CD4-positive, alpha-beta T cell treated with Interleukin-10 for 1 hour (primary cell): ENCODE measurements at places on chromosomes 1 and 21.

GRCh38 chr1:21077085-21077484 lies 99.6 kb downstream of the EIF4G3 start:
- DNase-seq: no peak

- DNase-seq: no peak
These were observed 40.9 kb downstream of the ALG6 start for GRCh38 chr1:63408331-63408730.

GRCh38 chr1:21069549-21069948 lies 107.1 kb downstream of the EIF4G3 start:
- no peak for DNase-seq

- no peak for DNase-seq
These were observed 90.8 kb downstream of the SMYD3 start for GRCh38 chr1:246416261-246416660.

- peak; percentile 26 for DNase-seq
These were observed at the start of gene FOXD3 for GRCh38 chr1:63322114-63322943. TSS of gene FOXD3 (plus strand) at chr1:63322567. CDS start at chr1:63323059, 492 bp downstream.

DNA sequence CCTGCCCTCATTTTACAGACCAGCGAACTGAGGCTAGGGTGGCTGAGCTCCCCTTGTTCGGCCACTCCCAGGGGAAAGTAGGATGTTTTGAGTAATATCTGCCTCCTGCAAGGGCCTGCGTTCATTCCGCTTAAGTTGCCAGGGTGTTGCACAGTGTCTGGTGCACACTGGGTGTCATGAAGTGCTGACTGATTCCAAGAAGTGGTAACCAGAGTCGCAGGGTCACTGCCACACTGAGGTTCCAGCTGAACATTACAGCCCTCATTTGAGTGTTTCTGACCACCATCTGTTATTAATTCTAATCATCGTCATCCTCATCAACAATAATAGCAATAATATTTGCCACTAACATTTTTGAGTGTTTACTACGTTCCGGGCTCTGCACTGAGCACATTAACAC lies 250.6 kb downstream of the KAZN start:
- DNase-seq: no peak

DNA sequence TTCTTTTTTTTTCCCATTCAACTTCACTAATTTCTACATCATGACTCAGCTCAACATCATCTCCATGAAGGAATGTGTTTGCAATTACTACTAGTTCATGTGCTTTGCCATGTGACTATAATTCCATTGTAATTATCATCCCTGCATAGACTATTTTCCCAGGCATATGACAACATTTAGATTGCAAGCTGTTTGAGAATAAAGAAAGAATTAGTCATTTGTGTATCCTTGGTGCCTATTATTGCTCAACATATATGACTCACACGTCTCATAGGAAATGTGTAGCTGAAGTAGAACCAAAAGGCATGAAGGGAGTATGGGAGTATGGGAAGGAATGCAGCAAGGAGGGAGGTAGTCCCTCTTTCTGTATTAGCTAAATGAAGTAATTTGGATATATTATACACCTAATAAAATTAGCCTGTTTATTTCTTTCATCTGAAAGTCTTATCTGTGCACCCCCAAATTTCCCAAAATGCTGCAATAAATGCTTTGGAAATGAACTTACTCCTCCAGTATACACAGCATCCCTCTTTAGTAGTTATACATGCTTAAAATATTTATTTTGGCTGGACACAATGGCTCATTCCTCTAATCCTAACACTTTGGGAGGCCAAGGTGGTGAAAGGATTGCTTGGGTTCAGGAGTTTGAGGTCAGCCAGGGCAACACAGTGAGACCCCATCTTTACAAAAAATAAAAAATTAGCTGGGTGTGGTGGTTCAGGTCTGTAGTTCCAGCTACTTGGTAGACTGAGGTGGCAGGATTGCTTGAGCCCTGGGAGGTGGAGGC lies 316.9 kb upstream of the ADGRL4 start:
- DNase-seq: no peak

- no peak for DNase-seq
These were observed 24.7 kb downstream of the CD34 start for GRCh38 chr1:207886227-207886626.

DNA sequence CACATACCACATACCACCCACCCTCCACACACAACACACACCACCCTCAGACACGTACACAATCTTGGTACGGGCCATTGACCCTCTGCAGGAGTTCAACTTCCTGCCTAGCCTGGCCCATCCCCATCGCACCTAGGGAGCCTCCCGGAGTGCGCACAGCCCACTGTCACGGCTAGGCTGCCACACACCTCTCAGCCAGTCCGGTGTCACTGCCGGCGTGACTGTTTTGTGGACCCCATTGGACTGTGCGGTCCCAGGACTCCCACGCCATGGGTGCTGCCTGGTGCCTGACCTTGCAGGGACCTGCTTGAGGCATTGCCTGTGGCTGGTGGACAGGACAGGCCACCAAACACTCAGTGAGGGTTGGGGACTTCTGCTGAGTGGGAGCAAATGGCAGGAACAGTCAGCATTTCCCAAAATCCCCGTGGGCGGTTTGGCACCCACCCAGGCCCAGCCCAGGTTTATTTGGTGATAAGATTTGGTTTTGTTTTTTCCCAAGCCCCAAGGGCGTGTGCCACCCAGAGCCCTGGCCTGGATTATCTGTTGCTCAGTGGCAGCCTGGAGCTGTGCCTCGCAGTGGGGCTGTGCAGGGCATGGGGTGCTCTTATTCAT lies 27.7 kb downstream of the RAB7B start:
- no peak for DNase-seq

- peak; percentile 23 for DNase-seq
These were observed 808 bp downstream of the MAP3K21 start for GRCh38 chr1:233328142-233328921.

DNA sequence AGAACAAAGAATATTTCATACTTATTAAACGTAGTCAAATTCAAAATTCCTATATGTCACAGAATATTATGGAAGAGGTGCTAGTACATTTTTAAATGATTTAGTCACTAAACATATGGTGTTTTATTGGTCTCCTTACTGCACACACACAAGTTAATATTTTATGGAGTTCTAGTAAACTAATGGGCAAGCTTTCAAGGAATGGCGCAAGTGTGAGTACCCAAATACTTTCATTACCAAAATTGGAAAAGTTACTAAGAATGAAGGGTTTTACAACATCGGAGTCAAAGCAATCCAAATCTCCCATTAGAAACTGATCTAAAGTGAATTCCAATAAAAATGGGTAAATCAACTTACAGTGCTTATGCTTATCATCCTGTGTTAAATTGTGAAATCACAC lies 921.9 kb downstream of the ADGRL2 start:
- no peak for DNase-seq

DNA sequence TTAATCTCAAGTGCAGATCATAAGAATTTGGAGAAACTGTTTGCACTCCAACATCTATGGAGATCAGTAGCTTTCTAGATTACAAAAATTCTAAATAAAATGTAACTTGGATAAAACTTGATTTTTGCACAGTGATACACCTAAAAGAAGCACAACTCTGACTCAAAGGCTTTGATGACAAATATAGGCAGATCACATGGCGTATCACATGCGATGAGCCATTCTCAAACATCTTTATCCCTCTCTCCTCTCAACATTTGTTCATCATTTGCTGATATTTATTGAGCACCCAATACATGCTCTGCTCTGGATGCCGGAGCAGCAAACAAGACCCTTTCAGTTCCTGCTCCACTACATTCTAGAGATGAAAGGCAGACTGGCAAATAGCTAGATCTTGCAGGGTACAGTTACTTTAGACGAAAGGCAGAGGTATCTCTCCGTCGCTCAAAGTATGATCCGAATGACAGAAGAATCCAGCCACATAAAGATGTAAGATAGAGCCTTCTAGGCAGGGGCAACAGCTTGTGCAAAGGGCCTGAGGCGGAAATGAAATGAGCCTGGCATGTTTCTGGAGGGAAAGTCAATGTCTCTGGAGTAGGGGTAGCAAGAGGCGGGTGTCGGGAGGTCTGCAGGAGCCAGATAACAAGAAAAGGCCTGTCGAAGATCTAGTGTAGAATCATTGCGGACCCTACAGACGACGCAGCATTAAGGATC lies 145.8 kb upstream of the ERRFI1 start:
- no peak for DNase-seq

DNA sequence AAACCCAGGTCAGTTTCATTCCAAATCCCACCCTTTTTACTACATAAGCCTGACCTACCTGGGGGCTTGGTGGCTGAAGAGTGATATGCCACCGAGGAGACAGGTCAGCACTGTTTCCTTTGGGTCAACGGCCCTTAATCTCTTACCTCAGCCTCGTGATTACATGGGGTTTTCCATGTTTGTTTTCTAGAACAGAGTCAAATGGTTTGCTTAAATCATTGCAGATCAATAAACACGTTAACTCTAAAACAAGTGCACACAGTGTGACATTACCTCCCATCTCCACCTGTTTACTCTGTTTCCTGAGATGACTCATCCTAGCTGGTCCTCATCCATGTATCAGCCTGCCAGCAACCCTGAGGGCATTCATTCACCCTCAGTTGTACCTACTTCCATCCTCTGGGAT lies 40.8 kb upstream of the TP53BP2 start:
- DNase-seq: no peak

DNA sequence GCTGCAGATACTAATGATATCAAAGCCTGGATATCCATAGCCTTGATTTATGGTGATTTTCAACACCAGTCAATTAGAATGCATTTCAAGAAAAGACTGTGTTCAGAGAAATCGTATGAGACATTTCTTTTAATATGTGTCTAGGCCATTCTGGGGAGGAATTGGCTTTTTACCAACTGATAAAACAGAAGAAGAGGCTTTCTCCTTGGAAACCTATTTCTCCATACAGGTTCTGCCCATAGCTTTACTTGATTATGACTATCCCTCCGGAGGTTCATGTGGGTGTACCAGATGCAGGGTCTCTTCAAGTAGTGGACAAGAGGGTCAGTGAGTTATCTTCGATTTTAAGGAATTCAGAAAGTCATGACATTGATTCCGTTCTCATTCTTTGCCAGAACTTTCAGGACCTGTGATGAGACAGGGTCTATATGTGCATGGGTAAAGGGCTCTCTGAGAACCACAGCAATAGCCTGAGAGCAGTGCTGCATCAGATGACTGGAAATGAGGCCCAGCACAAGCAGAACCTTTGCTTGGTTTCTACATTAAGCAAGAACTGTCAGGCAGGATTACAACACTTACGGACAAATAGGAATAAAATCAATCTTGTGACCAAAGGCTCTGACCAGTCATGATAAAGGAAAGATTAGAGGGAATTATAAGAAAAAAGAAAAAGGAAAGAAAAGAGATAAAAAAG lies 263.7 kb upstream of the SGIP1 start:
- no peak for DNase-seq

DNA sequence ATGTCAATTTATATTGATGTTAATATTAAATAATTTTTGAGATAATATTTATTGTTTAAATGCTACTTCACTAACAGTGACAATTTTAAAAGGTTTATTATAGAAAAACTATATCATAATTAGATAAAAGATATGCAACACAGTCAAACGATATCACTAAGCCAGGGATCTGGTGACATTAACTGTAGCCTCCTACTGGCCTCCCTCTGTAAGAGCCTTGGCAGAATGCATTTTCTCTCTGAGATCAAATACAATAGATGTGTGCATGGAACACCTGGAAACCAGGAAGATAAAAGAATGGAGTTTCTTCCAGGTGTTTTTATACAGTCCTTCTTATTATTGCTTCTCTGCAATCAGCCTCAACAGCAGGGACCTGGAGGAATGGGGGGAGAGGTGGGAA lies 1762.1 kb downstream of the BRINP3 start:
- DNase-seq: no peak

DNA sequence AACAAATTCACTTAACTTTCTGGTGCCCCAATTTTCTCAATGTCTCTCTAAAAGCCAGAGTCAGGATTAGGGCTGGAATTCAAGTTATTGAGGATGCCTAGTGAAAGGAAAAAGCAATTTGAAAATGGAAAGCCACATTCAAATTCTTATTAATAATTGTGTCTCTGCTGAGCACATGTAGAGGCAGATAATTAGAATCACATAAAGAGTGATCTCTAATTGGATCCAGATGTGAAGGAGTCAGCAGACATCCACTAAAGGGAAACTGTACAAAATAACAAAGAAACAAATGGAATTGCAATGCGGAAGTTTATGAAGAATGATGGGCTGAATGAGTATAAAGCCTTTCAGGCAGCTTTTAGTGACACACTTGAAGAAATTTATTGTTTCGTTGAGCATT lies 482.6 kb downstream of the TTLL7 start:
- no peak for DNase-seq

DNA sequence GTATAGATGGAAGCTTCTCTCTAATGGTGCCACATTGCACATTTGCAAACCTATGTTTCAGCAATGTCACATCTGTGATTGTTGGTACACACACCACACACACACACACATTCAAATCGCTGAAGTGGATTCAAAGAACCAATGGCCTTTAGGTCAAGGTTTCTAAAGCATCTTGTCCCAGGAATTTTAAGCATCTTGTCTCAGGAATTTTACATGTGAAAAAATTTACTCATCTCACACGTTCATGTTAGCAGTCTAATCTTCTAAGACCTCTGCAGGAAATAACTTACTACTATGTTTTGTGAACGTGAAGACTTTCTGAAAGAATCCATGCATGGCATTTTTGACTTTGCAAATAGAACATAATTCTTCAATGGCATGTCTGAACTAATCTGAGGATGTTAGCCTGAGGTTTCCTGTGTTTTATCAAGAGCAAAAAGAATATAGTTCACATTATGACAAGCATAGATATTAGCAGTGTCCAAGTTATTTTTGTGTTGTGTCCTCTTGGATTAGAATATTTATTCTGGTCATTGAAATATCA lies 125.1 kb downstream of the CYYR1 start:
- no peak for DNase-seq

- DNase-seq: no peak
These were observed 54.9 kb upstream of the BACE2 start for GRCh38 chr21:41112740-41113692.

GRCh38 chr1:201570181-201570885 lies 31.4 kb downstream of the NAV1 start:
- DNase-seq: no peak

- no peak for DNase-seq
These were observed 142.8 kb upstream of the RAB4A start for GRCh38 chr1:229128066-229128608.

- DNase-seq: no peak
These were observed 33.7 kb downstream of the KCNK1 start for GRCh38 chr1:233647636-233648035.

DNA sequence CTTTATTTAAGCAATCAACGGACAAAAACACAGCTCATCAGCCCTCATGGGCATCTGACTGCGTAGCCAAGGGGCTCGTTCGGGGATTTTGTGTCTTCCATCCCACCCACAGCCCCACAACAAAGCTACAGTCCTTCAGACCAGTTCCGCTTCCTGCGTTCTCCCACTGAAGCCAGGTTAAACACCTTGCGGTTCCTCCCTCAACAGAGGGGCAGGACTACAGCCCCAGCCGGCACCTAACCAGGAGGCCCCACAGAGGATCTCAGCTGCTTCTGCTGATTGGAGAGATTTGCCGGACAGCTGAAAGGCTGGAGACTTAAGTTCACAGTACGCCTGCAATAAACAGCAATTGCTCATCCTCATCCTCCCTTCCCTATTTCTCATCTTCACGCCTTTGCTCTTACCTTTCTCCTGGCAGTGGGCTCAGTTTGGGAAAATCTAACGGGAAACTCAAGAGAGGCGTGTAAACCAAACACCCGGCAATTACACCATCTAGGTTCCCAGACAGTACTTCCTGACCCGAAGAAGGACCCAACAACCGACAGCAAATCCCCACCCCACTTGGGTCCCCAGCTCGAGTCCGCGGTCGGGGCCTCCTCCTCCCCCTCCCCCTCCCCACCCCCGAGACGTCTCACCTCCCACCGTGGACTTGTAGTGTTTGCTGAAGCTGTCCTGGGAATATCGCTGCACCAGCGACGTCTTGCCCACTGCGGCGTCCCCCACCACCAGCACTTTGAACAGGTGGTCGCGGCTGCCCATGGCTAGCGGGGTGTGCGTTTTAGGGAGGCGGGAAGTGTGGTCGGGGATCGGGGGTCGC lies 876 bp downstream of the RAB29 start:
- peak; percentile 70 for DNase-seq
